ENCODE measurements at places on chromosomes 16 and 17.

DNA sequence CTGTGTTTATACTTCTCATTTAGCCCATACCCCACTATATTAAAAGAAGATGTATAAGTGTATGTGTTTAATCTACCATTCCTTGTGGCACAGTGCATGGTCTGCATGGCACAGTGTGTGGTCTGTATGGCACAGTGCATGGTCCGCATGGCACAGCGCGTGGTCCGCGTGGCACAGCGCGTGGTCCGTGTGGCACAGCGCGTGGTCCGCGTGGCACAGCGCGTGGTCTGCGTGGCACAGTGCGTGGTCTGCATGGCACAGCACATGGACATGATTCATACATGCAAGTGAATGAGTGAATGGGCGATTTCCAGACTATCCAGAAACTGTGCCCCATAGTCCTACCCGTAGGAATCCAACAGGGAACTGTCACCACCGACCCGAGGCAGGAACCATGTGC is 632.6 kb downstream of the MAF start:
- no peak for DNase-seq

DNA sequence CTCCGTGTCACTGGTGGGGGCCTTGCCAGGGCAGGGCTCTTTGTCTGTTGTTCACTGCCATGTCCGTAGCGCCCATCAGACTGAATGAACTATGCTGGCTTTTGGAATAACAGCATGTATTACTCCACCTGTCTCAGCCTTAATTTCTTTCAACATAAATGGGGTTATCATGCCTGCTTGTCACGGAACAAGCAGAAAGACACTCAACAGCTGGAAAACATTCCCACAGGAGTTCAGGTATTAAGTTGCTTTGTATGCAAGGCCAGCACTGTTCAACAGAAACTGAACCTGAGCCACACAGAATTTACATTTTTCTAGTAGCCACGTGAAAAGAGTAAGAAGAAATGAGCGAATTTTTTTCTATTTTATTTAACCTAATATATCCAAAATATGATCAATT is 13.1 kb downstream of the PPL start:
- DNase-seq, result no peak

- DNase-seq, result no peak
Measured at GRCh38 chr16:3401719-3402397, 843 bp downstream of the ZNF174 start.

DNA sequence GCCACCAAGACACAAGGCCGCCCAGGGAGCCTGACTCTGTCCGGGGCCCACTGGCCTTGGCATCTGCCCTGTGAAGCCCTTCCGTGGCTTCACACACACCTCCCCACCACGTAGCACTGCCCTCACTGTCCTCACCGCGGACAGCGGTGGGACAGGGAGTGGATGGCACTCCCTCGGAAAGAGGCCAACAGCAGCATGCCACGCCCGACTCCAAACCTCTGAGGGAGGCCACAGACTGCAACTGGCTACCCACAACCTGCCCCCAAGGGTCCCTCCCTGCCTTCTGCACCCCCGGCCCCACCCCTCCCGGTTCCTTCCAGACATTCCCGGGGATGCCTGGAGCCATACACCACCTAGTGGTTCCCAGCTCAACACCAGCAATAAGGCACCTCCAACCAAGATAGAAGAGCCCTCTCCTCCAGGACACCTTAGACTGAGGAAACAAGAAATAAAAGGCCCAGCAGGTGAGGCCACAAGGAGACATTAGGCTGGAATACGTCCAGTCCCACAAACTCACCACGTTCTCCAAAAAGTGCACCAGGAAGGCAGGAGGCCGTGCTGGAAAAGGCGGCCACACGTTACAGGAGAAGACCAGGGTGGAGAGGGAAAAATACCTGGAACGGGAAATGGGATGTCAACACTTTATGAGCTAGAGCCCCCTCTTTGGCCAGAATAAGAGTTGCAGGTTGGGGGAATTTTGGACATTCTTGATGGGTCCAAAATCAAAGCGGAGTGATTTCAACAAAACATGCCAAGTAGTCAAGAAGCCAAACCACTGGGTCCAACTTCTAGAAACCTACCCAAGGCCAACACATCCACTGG is 310.0 kb downstream of the SOX9 start:
- no peak for DNase-seq

- DNase-seq, result no peak
Measured at GRCh38 chr17:50938821-50939541, 72.8 kb upstream of the TOB1 start.

Data from dermis microvascular lymphatic vessel endothelial cell (primary cell).